Muscle of arm (tissue), 14 donors: ENCODE measurements at places on chromosomes 11 and 22. TPM values are rescaled to one million over a fixed set of nuclear protein-coding genes. Genes with fewer than 3 reads are reported as not detected.

DNA sequence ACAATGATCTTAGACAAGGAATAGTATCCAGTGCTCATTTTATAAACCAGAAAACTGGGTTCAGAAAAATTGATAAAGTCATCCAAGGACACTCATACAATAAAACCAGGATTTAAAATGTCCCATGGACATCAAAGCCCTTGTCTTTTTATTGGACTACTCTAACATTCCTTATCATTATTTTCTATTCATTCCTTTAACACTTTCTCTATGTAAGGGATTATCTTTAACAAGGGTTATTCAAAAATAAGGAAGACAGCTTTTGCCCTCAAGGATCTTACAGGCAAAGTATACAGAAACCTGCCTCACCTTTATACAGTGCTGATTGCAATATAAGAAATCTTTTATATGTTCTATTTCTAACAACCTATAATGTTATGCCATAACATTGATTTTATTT lies 790.8 kb downstream of the DLG2 start:
- no peak for DNase-seq

Gene OR4C16
- not detected for polyA plus RNA-seq

- no peak for DNase-seq
Observed at GRCh38 chr11:60769811-60770210, 13.1 kb downstream of the MS4A15 start.

Gene MS4A6E
- not detected for polyA plus RNA-seq
